ENCODE measurements at places on chromosomes 7 and 10. TPM values are rescaled to one million over a fixed set of nuclear protein-coding genes. Genes with fewer than 3 reads are reported as not detected.

CNTNAP2 gene
- total RNA-seq, result 1.0 TPM

PAXIP1 gene
- 8.6 TPM for total RNA-seq

RSU1 gene
- 21.4 TPM for total RNA-seq

LIPJ gene
- 0.99 TPM for total RNA-seq

CFAP70 gene
- 8.8 TPM for total RNA-seq

DYNC1I1 gene
- total RNA-seq, result 1.3 TPM

TEX47 gene
- total RNA-seq, result not detected

ELOVL3 gene
- total RNA-seq, result not detected

FOXP2 gene
- 15.5 TPM for total RNA-seq

CARD11 gene
- 3.4 TPM for total RNA-seq

ANKRD16 gene
- total RNA-seq, result 9.9 TPM

VPS37D gene
- 6.0 TPM for total RNA-seq

DNA sequence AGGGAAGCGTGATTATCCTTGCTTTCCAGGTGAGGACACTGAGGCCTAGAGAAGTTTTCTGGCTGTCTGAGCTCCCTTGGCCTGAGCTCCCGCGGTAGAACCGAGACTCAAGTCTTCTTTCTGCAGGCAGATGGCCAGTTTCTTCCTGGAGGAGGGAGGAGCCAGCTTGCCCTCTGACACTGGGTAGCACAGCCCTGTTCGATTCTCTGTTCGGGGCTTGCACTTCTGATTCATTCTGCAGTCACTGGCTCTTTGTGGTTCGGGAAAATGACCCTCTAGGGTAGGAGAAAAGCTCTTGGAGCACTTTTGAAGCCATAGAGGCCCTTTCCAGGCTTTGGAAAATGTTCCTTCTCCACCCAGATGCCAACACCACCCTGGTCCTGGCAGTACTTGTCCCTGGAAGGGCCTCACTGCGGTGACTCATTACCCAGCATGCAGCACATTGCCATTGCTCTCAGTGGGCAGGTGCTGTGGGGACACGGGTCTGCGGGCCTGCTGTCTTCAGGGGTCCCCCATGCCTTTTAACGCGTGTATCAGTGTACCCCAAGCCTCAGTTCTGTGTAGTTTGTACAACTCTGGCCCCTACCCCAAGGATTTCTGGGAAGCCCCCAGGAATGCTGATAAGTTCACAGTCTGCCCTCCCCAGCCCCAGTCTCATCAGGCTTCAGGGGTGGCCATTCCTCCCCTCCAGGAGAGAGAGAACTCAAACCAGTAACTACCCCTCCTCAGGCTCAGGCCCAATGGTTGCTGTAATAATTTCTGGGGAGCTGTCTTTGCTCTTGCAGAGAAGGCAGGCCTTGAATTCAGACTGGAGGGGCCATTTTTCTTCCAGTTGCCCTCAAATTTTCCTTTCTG lies 11.9 kb downstream of the CHST3 start:
- DNase-seq, result no peak

DNA sequence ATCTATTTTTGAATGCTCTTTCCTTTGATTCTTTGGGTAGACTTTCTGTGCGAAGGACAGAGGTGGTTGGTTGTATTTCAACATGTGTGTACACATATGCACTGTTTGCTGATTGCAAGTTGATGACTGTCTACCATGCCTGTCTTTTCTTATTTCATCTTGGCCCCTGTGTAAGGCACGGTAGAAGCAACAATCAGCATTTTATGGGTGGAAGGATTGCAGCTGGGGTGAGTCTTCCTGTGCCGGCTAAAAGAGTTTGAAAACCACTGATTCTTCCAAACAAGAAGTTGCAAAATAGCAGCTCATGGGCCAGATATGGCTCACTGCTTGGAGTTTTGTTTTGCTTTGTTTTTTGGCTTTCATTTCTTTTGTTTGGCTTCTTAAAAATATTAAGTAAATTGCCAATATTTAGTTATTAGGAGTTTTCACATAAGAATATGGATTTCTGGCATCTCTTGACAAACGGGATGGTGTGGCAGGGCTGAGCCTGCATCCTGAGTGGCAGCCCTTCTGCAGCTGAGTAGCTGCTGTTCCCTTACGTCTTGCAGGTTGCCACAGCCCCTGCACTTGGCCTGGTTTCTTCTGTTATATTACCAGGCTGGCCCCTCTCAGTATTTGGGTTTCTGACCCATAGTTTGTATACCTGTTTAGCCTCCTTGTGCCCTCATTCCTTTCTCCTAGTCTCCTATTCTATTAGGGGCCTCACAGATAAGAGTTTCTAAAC lies 7.2 kb downstream of the ZNF862 start:
- DNase-seq, result no peak

- DNase-seq, result no peak
These were observed 181.3 kb upstream of the FZD1 start for GRCh38 chr7:91082852-91083495.

GRCh38 chr7:7099584-7100014 lies 82.7 kb upstream of the C1GALT1 start:
- peak; percentile 77 for DNase-seq

DNA sequence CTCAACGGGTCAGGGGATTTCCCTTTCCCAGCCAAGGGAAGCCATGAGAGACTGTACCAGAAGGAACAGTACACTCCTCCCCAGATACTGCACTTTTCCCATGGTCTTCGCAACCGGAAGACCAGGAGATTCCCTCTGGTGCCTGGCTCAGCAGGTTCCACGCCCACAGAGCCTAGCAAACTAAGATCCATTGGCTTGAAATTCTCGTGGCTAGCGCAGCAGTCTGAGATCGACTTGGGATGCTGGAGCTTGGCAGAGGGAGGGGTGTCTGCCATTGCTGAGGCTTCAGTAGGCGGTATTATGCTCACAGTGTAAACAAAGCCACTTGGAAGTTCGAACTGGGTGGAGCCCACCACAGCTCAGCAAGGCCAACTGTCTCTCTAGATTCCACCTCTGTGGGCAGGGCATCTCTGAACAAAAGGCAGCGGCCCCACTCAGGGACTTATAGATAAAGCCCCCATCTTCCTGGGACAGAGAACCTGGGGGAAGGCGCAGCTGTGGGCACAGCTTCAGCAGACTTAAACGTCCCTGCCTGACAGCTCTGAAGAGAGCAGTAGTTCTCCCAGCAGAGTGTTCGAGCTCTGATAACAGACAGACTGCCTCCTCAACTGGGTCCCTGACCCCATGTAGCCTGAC lies 29.6 kb downstream of the SLC16A12 start:
- no peak for DNase-seq

DNA sequence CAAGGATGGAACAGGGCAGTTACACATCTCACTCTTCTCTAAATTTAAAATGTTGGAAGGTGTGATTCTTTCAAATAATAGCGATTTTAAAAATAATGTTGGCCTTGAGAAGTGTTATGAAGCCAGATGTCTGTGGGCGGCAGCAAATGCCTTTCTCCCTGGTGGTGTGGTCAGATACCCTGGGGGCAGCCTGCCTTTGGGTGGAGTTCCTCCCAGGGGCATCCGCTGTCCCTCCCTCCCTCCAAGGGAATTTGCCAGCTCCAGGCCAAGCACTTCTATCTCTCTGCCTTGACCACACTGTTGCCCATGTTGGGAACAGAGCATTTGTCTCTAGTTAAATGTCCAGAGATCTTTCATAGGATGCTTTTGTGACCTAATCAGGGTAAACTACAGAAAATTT lies 121.4 kb downstream of the POU6F2 start:
- no peak for DNase-seq

DNA sequence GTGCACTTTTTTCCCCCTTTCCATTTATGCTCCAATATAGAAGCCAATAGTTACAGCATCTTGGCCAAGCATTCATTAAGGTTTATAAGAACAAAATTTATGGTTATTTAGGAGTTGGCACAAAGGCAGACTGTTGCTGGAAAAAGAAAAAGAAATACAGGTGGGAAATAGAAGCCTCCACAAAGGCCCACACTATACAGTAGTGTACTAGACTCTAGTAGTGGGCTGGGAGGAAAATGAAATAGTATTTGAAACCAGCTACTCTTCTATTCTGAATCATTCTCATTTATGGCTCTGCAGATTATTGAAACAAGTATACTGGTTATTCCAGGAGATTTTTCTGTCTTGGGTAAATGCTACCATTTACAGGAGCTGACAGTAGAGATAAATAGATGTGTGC lies 80.9 kb upstream of the CDK6 start:
- DNase-seq, result no peak

- no peak for DNase-seq
These were observed 970.1 kb upstream of the ZNF722 start for GRCh38 chr7:63028376-63029206.

GRCh38 chr7:115297656-115298055 lies 375.8 kb downstream of the MDFIC start:
- peak; percentile 3 for DNase-seq

GRCh38 chr7:50513166-50513871 lies 51.9 kb downstream of the DDC start:
- DNase-seq, result peak; percentile 59

DNA sequence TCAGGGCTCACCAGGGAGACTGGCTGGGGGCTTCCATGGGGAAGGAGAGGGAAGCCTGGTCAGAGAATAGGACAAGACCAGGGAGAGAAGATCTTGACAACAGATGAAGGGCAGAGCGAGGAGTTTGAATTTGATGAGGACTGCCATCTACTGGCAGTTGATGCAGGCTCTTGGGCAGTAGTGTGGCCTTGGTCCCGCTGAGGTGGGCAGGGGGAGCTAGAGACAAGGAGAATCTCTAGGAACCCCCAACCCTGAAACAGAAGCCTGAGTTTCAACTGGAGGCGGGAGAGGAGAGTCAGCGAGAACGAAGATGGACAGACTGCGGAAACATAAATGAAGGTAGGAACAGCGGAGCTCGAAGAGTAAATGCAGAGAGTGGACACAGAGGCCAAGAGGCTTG lies 81.0 kb downstream of the PPP1R3C start:
- peak; percentile 67 for DNase-seq

- DNase-seq, result no peak
These were observed 196.2 kb downstream of the BAMBI start for GRCh38 chr10:28873540-28873939.

GRCh38 chr7:91266689-91267090 lies 2.5 kb downstream of the FZD1 start:
- no peak for DNase-seq

GRCh38 chr7:157306846-157307838 lies 29.7 kb upstream of the DNAJB6 start:
- no peak for DNase-seq

DNA sequence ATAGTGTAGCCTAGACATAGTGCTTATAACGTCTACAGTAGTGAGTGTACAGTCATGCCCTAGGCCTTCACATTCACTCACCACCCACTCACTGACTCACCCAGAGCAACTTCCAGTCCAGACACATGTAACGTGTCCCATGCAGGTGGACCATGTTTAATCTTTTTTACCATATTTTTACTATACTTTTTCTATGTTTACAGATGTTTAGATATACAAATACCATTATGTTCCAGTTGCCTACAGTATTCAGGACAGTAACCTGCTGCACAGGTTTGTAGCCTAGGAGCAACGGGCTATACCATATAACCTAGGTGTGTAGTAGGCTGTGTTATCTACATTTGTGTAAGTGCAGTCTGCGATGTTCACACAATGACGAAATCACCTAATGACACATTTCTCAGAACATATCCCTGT lies 11.0 kb downstream of the MPP7 start:
- peak; percentile 44 for DNase-seq

DNA sequence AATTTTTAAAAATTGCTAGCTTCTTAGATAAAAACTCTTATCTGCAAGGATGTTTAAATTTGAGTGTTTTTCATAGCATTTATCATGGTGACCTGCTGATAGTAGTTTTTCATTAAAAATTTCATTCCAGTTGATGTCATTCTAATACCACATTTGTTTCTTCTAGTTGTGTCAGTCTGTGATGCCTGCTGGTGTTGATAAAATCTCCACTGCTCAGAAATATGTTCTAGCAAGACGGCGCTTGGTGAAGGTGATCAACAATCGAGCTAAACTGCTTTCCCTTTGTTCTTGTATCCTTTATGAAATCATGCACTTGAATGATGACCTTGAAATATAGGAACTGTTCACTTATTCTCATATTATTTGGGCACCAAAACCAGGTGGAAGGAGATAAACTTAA lies 17.6 kb upstream of the STMP1 start:
- DNase-seq, result no peak

GRCh38 chr7:92880212-92881090 lies 44.1 kb upstream of the CDK6 start:
- DNase-seq, result peak; percentile 34

DNA sequence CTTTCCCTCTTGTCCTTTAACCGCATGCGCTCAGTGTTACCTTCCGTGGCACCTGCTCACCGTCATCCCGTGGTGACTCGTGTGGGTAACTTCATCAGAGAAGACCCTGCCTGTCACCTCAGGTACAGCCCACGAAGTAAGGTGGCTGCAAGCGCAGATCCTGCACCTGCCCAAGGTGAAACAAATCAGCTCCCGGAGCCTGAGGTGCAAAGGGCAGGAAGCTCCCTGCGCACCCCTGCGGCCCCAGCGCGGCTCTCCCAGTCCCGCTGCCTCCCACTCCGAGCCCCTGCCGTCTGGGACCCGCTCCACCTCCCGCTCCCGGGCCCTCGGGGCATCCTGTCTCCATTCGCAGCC lies 110.9 kb upstream of the LANCL2 start:
- no peak for DNase-seq

- DNase-seq, result peak; percentile 55
These were observed 570 bp upstream of the PRTFDC1 start for GRCh38 chr10:24952707-24953645.

GRCh38 chr7:155255621-155256020 lies 42.1 kb upstream of the INSIG1 start:
- no peak for DNase-seq

DNA sequence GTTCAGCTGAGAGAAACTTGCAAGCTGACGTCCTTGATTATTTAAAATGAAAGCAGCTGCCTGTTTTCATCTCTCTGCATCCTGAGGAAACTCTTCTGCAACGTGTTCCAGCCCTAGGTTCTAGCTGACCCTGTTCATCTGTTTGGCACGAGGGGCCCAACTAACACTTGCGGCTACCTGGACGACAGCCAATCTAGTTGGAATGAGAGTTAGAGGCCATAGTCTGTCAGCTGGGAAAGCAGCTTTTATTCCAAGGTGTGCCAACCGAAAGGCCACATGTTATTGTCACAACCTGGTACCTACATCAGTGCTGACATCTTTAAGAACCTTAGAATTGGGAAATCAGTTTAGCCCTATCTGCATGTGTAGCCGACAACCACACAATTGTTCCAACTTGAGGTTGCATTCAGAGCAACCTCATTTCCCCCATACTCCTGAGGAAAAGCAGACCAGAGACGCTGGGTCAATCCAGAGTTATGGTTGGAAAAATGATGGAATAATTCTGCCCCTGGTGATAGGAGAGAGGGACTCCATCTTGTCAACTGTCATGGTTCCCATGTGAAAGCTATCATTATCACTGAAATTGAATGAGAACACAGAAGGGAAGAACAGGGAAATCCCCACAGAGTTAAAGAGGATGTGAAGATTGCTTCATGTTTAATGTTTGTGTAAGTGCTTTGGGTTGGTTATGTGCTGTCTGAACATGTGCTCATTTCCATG lies 121.6 kb downstream of the EGFR start:
- DNase-seq, result peak; percentile 48
